ENCODE measurements at places on chromosomes 5 and 9.

- DNase-seq = no peak
Measured at GRCh38 chr5:105101577-105101976, 1539.0 kb upstream of the NUDT12 start.

DNA sequence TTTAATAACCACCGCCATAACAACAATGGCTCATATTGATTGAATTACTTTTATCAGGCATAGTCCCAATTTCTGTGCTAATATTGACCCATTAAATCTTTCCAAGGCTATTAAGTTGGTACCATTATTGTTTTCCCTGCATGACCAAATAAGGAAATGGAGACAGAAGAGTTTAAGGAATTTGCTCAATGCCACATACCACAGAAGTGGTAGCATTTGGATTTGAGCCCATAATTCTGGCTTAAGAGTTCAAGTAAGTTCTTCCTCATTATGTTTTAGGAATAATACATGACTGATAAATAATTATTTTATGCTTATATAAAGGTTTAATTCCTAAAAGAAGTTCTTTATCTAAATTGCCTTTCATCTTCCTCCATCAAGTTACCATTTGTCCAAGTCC, 43.4 kb upstream of the HAPLN1 start:
- no peak for DNase-seq

GRCh38 chr9:125284855-125285254, 23.2 kb downstream of the GAPVD1 start:
- no peak for DNase-seq

GRCh38 chr5:180809403-180810209, 7.0 kb upstream of the MGAT1 start:
- DNase-seq = peak; percentile 91

DNA sequence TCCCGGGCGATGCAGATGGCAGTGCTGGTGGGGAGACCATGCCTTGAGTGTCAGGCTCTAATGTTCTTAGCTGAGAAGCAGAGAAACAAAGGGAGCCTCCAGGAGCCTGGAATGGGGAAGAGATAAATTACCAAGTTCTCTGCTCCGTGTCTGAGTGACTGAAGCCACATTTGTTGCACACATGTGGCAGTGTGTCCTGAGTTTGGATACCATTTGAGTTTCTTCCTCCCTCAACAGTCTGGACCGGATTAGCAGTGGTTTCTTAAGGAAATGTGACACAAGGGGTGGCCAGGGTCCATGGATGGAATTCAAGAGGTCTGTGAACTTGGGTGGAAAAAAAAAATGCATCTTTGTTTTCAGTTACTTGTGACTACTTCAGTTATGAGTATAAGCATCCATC, 50.7 kb upstream of the GARNL3 start:
- no peak for DNase-seq

DNA sequence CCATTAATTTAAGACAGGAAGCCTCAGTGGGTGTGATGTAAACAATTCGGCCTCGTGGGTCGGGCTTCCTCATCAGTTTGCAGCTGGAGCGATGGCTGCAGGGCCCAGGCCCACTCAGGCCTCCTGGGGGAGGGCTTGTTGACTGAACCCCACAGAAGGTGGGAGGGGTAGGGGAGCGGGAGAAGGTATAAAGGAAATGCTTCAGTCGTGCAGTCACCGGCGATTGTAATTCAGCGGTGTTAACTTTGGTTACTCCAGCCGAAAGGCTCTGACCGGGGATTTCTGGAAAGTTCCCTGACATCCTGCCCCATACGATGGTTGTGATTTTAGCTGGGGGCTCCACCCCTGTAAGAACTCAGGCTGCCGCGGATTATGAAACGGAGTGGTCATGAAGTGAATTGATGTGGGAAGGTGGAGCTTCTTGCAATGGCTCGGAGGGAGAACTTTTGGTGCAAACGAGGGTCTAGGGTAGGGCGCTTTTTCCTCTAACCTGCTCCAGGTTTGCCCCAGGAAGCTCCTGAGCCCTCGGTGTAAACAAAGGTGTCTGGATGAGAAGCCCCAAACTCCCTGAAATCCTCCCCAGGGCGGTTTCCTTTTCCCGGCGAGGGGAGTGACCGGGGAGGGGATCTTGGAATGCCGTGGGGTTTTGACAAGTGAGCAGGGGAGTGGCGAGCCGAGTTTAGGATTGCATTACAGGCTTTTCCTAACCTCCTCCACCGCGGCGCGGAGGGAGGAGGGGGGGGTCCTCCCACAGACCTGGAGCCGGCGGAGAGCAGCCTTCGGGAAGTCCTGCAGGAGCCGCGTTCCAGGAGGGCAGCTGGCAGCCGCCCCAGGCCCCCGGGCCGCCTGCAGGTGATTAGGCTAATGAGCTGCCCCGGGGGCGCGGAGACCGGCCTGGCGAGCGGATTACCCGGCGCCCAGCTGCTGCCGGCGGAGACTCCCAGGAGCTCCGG, 215.5 kb downstream of the PDZD2 start:
- peak; percentile 54 for DNase-seq
